AG09309 (cell line): ENCODE measurements at places on chromosomes 2 and 18.

DNA sequence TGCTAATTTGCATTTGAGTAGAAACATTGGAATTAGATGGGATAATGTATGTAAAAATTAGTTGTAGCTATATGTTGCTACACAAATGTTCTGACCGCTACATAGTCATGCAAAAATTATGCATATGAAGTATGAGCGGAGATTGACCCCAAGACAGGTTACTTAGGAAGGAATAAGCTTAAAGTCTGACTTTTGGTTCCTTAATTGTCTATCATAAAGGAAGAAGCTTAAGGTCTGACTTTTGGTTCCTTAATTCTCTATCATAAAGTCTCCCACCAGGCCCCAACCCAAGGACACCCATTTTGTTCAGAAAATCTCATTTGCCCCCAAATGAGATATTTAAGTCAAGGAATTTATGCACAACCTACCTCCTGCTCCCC is 106.5 kb downstream of the EVA1A start:
- no peak for DNase-seq

- DNase-seq: no peak
Observed at GRCh38 chr18:37493352-37493935, 72.2 kb downstream of the CELF4 start.

DNA sequence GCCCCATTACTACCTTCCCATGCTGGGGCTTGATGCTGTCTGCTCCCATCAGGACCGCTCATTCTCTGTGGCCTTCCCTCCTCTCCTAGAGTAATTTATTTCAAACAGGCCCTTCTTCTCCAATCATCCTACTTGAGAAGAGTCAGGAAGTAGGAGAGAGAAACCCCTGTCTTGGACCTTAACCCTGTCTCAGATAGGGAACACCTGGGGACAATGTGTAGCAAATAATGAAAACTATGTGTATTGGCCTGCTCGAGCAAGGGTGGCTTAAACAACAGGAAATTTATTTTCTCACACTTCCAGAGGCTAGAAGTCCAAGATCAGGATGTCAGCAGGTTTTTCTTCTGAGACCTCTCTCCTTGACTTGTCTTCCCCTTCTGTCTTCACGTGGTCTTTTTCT is 26.6 kb upstream of the NEMP2 start:
- no peak for DNase-seq

GRCh38 chr2:191109888-191110287 is 40.9 kb downstream of the STAT4 start:
- no peak for DNase-seq

GRCh38 chr2:66874411-66874810 is 439.5 kb downstream of the MEIS1 start:
- peak; percentile 63 for DNase-seq

DNA sequence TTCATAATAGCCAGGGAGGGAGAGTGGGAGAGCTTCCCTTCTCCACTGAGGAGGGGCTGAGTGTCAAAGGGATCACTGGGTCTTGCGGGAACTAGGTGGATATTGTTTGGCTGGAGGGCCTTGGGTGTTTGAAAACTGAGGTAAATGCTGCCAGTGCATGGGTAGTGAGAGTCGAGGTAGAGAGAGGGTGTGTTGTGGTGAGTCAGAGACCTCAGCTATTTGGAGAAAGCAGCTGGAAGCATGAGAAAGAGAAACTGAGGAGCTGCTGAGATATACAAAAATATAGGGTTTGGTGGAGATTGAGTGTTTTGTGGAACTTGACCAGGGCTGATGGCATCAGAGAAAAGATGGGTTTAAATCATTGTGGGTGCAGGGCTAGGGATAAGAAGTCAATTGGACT is 127.0 kb upstream of the CCDC195 start:
- DNase-seq: no peak

- DNase-seq: no peak
Observed at GRCh38 chr18:23502516-23503037, 734 bp upstream of the RMC1 start.

DNA sequence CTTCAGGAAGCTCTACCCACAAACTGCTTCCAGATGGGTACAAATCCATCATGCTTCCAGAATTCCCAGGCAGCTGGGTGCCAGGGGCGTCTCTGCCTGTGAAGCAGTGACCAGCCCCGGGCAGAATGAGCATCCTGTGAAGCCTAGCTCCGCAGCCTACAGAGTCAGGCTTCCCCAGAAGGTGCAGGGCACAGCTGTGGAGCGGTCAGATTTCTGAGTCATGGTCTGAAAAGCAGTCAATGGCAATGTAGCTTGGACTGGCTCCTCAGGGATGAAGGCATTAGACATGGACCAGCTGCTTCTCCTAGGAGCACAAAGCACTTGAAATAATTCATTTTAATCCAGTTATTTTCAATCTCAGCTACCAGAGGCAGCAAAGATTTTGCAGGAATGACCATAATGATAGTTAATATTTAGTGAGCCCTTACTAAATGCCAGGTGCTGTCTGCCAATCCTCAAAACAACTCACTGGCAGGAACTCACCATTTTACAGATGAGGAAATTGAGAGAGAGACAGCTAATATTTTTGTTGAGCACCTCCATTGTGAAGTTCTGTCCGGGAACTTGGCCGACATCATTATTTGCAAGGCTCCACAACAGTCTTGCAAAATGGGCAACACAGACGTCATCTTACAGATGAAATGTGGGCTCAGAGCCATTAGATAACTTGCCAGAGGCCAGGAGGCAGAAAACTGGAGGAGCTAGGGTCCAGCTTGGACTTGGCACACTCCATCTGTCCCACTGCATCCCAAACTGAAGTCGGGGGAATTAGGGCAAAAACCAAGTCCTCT is 31.7 kb downstream of the ACMSD start:
- no peak for DNase-seq

DNA sequence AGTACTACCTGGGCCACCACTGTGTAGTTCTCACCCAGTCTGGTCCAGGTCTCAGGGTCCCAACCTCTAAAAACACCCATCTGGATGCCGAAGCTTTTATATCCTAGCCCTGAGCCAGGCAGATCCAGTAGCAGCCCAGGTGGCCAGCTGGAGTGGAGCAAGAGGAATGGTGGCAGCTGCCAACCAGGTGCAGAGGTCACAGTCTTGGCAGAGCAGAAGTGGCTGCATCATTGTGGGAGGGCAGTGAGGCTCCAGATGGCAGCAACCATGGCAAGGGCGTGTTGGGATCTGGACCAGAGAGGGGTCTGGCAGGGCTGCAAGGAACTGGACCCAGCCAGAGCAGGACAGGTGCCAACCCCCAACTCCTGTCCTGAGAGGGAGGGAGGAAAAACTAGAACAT is 72.2 kb upstream of the AGAP1 start:
- no peak for DNase-seq

DNA sequence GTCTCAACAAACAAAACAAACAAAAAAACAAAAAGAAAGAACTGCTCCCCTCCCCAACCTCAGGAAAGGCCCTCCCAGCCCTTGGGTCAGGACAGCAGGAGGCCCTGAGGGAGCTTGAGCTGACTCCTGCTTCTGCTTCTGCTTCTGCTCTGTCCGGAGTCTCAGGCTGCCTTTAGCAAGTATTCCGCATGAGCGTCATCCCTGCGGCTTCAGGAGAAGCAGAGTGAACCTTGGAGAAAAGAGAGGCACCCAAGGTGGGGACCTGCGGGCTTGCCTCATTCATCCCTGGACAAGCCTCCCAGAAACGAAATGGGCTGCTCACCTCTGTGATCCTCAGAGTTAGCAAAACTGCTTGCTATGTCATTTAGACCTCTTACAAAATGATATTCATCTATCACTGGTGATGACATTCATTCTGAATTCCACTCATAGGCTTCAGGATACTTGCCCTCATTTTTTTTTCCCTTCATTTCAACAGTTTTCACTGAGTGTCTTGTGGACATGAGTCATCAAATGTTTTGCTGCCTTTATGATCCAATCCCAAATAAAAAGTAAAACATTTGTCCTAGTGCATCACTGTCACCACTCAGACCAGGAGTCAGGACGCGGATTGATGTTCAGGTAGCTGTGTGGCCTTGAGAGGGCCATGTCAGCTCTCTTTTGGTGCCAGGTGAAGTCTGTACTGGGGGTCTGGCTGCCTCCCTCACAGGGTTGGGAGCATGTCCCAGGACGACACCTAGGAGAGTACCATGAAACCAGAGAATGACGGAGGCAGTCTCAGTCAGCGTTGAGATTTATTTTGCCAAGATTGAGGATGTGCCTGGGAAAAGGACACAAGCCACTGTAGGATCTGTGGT is 51.7 kb downstream of the IMPA2 start:
- peak; percentile 40 for DNase-seq

GRCh38 chr2:192298664-192299063 is 103.9 kb upstream of the TMEFF2 start:
- no peak for DNase-seq

DNA sequence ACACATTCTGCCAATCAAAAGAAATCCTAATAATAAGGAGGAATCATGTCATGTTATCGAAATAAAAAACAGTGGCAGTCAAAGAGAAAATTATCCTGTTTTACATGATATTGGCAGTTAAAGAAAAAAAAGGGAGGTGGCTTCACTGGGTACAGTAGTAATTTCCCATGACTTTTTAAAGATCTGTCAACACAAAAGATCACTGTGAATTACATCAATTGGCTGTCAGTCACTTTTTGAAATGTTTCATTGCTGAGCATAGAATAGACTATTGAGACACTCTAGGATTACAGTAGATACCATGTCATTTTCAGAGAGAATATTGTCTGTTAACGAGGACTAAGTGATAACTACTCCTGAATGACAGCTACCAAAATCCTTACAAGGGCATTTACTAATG is 335.7 kb upstream of the CYP26B1 start:
- DNase-seq: no peak

DNA sequence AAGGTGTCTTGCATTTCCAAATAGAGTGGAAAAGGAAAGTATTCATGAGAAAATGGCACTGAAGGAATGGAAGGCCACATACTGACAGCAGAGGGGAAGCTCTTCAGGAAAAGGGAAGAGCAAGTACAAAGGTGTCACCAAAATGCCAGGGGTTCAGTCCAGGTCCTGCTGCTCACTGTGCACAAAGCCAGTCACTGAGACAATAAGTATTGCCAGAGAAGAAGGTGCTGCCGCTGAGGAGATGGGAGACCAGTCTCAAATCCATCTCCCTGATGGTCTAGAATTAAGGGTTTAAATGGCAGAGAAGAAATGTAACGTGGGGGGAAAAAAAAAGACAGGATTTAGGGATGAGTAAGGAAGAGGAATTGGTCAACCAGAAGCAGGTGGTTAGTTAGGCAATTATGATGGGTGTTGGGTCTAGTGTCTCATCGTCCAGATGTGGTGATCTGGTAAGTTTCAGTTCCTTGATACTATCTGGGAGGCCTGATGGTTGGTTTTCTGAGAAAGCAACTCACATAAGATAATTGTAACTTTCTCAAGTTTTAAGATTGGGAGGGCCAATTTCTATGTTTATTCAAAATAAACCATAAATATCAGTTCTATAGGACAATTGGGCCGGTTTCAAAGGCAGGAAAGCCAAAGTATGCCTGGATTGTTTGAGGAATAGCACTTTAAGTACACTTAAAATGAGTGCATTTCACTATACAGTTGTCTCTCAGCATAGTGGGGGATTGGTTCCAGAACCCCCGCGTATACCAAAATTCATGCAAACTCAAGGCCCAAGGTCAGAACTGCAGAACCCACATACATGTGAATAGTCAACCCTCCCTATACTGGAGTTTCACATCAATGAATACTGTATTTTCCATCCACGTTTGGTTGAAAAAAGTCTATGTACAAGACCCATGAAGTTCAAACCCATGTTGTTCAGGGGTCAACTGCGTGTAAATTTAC is 109.1 kb upstream of the DNAJC10 start:
- no peak for DNase-seq

DNA sequence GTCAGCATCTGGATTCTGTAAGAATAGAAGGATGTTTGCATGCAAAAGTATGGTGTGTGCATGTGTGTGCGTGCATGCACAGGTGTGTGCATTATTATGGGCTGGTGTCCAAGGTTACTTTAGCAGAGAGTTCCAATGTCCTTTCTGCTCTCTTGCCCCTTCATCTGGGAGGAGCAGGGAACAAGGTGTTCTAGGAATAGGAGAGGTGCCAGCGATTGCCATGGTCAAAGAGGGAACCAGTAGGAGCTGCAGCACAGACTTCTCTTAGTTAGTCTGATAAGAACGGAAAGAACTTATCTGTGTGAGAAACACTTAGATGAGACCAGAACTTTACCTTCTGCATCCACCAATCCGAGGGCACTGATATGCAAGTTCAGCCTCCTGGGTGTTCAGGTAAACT is 8.3 kb downstream of the GPR45 start:
- DNase-seq: no peak

- DNase-seq: no peak
Observed at GRCh38 chr2:206867006-206867405, 72.3 kb upstream of the CPO start.

DNA sequence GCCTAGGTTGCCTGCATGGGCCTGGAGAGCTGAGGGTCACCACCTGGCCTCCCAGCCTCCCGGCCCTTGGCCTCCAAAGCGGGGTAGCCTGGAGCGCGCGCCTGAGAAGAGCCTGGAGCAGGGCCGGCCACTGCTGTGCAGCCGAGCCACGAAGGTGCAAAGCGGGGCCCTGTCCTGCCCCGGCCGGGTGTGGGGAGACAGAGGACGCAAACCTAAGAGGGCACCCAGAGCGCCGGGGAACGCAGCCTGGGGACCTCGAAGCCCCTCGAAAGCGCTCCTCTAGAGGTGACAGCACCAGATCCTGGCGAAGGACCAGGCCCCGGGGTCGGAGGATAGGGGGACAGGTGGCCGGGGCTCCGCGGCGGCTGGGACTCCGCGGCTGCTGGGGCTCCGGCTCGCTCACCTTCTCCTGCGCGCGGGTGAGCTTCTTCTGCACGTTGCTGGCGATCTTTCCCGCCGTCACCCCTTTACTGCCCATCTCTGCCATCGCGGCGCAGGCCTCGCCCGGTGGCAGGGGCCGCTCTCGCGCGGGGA is 430 bp downstream of the BIN1 start:
- DNase-seq: no peak

DNA sequence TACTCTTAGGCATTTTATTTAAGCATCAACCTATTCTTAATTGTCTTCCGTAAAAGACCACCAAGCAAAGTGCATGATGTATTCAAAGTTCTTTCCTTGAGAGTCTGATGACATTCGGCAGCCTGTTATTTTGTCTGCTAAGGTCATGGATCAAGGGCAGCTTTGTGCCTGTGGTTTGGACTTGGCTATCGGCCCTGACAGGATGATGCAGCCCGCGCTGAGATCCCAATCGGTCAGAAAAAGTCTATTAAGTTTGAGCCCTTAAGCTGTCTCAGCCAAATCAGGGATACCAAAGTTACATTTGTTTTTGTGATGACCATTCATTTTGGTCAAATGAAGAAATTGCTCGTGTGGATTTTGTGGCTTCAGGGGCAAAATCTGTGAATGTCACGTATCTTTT is 718.9 kb upstream of the FANCL start:
- DNase-seq: no peak

- no peak for DNase-seq
Observed at GRCh38 chr18:44732238-44732563, 51.5 kb downstream of the SETBP1 start.

- DNase-seq: no peak
Observed at GRCh38 chr2:23941644-23942043, 1.4 kb downstream of the UBXN2A start.
